ENCODE measurements at places on chromosomes 2 and 18.

GRCh38 chr18:31217038-31217849 is 54.6 kb upstream of the DSC1 start:
- no peak for DNase-seq

- no peak for DNase-seq
Observed at GRCh38 chr2:38523728-38524437, 78.8 kb downstream of the HNRNPLL start.

- DNase-seq: peak; percentile 81
Observed at GRCh38 chr2:216554755-216555154, 56.1 kb downstream of the RPL37A start.

- DNase-seq: no peak
Observed at GRCh38 chr2:201420442-201421113, 30.7 kb downstream of the TRAK2 start.

GRCh38 chr18:3493501-3494244 is 43.7 kb downstream of the TGIF1 start:
- peak; percentile 75 for DNase-seq

DNA sequence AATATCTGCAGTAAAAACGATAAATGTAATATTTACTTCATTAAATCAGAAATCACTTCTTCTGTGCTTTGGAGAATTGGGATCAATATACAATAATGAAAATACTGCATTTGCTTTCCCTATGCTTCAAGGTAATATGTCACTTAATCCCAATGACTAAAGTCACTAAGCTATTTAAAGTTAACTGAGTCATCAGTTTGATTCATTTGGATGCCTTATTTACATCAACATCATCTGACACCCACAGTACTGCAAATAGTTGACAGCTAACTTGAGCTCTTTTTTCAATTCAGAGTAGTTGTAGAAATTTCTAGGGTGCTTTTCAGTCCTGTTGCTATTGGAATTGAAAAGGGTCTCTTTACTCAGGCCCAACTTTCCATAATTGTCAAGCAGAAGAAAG is 776.9 kb upstream of the FSHR start:
- DNase-seq: no peak

DNA sequence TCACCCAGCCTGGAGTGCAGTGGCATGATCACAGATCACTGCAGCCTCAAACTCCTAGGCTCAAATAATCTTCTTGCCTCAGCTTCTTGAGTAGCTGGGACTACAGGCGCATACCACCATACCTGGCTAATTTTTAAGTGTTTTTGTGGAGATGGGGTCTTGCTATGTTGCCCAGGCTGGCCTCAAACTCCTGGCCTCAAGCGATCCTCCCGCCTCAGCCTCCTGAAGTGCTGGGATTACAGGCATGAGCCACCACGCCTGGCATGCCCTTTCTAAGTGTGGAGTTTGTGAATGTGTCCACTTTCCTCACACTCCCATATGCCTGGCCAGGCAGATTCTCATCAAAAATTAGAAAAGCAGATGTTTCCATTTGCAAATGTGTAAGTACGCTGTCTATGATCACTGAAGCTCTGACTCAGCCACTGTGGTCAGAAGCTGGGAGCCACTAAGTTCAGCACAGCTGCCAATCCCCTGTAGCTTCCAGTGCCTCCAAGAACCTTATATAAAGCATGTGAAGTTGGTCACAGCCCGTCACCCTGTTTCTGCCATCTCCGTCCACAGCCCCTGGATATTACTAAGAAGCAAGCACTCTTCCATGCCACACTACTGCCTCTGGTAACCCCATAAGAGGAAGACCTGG is 155.4 kb downstream of the FAM210A start:
- no peak for DNase-seq

GRCh38 chr2:152506843-152507242 is 171.9 kb downstream of the FMNL2 start:
- DNase-seq: no peak

DNA sequence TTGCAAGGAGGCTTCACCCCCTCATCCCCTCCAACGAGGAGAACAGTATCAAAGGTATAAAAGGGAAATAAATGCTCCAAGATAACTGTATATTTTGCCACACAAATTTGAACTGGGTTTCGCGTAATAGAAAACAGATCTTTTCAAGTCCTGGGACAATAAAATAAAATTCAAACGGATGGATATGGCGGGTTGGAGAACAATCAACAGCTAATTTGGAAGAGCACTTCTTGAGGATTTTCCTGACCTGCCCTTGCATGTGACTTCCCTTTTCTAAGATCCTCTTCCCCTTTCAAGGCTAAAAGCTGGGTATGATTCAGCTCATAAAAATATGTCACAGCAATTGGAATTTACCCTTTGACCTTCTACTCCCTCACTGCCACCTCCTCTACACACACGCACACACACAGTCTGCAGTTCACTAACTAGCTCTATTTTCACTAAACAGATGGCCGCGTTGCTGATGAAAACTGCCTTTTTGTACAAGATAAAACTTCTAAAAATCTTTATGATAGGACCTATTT is 386.9 kb downstream of the FIGN start:
- DNase-seq: no peak

DNA sequence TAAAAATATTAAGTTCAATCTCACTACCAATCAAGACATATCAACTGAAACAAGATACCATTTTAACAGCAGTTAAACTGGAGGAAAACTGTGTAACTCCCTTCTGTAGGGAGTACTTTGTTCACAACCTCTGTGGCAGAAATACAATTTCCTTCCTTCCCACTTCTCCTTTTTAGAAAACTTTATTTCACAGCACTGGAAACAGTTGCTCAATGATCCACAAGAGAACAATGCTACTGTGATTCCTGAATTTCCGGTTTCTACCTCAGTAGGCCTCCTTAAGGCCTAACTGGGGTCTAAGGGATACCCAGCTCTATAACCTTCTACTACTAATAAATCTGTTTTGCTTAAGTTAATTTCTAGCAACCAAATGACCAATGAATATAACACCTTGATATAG is 14.1 kb downstream of the TLK1 start:
- no peak for DNase-seq

Data from DMS79 treated with DMSO at 0.1 percent for 48 hours (cell line).